Osteoblast (primary cell): ENCODE measurements at places on chromosomes 16 and 17.
A peak's percentile ranks its signal among the peaks of the same experiment; 100 is the strongest.

DNA sequence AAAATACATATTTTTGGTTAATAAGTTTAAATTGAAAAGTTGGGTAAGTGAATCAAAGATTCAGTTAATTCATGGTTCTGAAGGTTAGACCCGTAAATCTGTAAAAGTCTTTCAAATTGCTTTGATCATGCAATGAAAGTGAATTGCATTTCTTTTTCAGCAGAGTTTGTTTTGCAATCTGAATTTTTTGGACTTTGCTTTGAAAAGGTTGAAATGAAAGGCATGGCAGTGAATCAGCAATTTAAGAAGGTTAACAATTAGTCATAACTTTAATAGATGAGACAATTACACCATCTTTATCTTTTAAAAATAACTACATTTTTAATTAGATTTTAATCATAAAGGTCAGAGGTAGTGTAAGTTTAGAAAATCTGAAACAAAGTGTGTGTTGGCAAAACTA lies 310.9 kb upstream of the KCNJ16 start:
- H3K27ac ChIP-seq, result no peak overlapping the region
- peaks cover 18% of the 10 kb centered on the region for H3K4me1 ChIP-seq
- DNase-seq, result no peak
- H3K36me3 ChIP-seq, result no peaks in the 10 kb centered on the region
- H3K27me3 ChIP-seq, result no peaks in the 10 kb centered on the region
- no peak overlapping the region for H3K4me3 ChIP-seq

- H3K4me3 ChIP-seq, result no peak overlapping the region
- no peak for DNase-seq
- H3K27ac ChIP-seq, result no peak overlapping the region
- H3K4me1 ChIP-seq, result peaks cover 35% of the 10 kb centered on the region
- H3K36me3 ChIP-seq, result no peaks in the 10 kb centered on the region
Measured at GRCh38 chr17:72136692-72137091, 15.9 kb downstream of the SOX9 start.

DNA sequence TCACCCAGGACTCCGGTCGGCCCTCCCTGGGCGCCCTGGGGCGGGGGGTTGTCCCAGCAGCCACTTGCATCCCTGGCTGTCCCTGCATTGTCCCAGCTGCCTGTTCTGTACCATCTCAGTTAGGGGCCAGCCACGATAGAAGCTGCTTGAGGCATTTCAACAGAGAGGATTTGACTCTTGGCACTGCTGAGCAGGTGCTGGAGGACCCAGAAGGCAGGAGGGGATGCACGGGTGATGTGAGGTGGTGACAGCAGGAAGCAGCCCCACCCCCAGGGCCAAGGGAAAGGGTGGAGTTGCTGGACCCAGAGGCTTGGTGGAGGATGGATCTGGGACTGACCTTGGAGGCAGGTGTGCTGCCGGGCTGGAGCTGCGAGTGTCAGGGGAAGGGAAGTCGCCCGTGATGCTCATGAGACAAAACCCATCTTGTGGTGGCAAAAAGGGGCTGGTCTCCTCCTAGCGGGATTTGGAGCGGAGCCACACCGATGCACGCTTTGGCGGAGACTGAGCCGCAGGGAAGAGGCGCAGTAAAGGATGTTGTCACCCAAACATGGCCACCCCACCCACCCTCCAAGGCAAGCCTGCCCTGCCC lies 188.0 kb upstream of the GSE1 start:
- no peak overlapping the region for H3K27ac ChIP-seq
- no peaks in the 10 kb centered on the region for H3K4me1 ChIP-seq
- H3K4me3 ChIP-seq, result no peak overlapping the region

DNA sequence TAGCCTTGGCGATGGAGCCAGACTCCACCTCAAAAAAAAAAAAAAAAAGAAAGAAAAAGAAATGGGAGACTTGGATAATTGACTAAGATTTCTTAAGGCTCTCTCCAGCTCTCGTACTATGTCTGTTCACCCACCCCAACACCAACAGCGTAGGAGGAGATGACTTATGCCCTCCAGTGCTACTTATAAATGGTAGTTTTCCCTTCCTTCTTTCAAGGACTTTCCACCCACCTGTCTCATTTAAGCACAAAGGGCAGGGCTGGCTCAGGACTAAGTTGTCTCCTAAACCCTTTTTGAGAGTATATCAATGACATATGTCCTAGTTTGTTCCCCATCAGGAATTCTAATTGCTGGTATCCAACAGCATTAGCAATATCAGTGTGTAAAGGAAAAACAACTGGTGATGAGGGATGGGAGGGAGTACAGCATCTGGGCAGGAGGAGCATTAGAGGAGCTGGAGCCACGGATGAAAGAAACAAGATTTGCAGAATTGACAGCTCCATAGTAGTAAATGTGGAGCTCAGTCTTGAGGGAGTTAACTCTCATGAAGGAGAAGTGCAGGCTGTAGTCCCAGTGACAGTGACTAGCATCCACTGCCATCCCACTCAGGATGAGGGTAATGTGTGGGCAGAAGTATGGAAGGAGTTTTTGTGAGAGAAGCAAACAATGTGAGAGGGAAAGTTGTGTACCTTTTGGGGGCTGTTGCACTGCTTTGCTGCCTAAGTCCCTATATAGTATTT lies 17.2 kb downstream of the UBE2Z start:
- peaks cover 4% of the 10 kb centered on the region for H3K4me1 ChIP-seq
- H3K27ac ChIP-seq, result no peak overlapping the region
- H3K4me3 ChIP-seq, result no peak overlapping the region
- H3K36me3 ChIP-seq, result peaks cover 94% of the 10 kb centered on the region
- H3K27me3 ChIP-seq, result no peaks in the 10 kb centered on the region

- no peaks in the 10 kb centered on the region for H3K27me3 ChIP-seq
- DNase-seq, result no peak
- peaks cover 4% of the 10 kb centered on the region for H3K4me1 ChIP-seq
- no peak overlapping the region for H3K4me3 ChIP-seq
- no peak overlapping the region for H3K27ac ChIP-seq
Measured at GRCh38 chr16:58644765-58645487, 15.3 kb upstream of the CNOT1 start.

DNA sequence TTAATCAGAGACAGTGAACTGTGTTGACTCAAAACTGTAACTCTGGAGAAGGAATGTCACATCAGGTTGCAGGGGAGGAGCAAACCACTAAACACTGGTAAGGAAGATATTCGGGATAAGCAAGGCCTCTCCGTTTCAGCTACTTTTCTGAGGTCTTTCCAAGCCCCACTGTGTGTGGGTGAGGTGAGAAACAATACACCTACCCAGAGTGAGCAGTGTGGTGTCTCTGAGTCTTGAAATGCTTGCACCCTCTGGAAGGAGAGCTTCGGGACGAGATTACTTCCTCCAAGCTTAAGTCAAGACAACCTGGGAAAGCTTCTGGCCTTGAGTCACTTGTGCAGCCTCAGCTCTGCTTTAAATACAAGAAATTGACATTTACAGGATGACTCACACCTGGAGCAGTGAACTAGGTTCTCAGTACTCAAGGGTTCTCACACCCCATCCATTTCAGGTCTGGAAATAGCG lies 2.5 kb upstream of the MAP3K14 start:
- no peak overlapping the region for H3K4me3 ChIP-seq
- DNase-seq, result peak; percentile 55
- no peaks in the 10 kb centered on the region for H3K27me3 ChIP-seq
- H3K27ac ChIP-seq, result peak overlapping the region; percentile 93
- no peaks in the 10 kb centered on the region for H3K36me3 ChIP-seq

GRCh38 chr17:603406-604114 lies 111.1 kb downstream of the VPS53 start:
- no peak overlapping the region for H3K4me3 ChIP-seq
- H3K27ac ChIP-seq, result no peak overlapping the region
- DNase-seq, result peak; percentile 84
- H3K27me3 ChIP-seq, result no peaks in the 10 kb centered on the region
- H3K4me1 ChIP-seq, result peaks cover 9% of the 10 kb centered on the region
- H3K36me3 ChIP-seq, result peaks cover 30% of the 10 kb centered on the region

- H3K36me3 ChIP-seq, result peaks cover 23% of the 10 kb centered on the region
- H3K27ac ChIP-seq, result peak overlapping the region; percentile 72
- DNase-seq, result peak; percentile 99
Measured at GRCh38 chr17:19331134-19331533, 31.4 kb downstream of the B9D1 start.

DNA sequence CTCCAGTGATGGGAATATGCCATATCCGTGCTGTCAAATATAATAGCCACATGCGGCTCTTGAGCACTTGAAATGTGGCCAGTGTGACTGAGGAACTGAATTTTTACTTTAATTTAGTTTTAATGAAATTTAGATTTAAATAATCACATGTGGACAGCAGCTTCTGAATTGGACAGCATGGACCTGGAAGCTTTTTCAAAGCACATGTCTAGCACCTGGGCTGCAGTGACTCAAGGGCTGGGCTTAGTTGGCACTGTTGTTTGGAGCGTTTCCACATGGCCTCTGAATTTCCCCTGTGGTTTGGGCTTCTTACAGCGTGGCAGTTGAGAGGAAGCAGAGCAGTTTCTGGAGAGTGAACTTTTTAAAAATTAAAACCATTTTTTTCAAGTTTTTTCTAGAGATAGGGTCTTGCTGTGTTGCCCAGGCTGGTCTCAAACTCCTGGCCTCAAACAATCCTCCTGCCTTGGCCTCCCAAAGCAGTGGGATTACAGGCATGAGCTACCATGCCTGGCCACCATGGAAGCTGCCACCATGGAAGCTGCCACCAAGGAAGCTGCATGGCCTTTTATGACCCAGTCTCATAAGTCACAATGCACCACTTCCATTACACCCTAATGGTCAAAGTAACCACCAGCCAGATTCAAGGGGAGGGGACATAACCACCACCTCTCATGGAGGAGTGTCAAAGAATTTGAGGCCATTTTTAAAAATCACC lies 6.7 kb upstream of the TOB1 start:
- no peak overlapping the region for H3K27ac ChIP-seq
- peaks cover 9% of the 10 kb centered on the region for H3K4me1 ChIP-seq
- H3K27me3 ChIP-seq, result peaks cover 10% of the 10 kb centered on the region
- DNase-seq, result peak; percentile 23
- no peak overlapping the region for H3K4me3 ChIP-seq

- no peak overlapping the region for H3K27ac ChIP-seq
- peak; percentile 88 for DNase-seq
- peaks cover 1% of the 10 kb centered on the region for H3K4me1 ChIP-seq
- no peaks in the 10 kb centered on the region for H3K36me3 ChIP-seq
- H3K4me3 ChIP-seq, result no peak overlapping the region
- H3K27me3 ChIP-seq, result no peaks in the 10 kb centered on the region
Measured at GRCh38 chr16:28549301-28549899, 4.3 kb upstream of the SGF29 start.

DNA sequence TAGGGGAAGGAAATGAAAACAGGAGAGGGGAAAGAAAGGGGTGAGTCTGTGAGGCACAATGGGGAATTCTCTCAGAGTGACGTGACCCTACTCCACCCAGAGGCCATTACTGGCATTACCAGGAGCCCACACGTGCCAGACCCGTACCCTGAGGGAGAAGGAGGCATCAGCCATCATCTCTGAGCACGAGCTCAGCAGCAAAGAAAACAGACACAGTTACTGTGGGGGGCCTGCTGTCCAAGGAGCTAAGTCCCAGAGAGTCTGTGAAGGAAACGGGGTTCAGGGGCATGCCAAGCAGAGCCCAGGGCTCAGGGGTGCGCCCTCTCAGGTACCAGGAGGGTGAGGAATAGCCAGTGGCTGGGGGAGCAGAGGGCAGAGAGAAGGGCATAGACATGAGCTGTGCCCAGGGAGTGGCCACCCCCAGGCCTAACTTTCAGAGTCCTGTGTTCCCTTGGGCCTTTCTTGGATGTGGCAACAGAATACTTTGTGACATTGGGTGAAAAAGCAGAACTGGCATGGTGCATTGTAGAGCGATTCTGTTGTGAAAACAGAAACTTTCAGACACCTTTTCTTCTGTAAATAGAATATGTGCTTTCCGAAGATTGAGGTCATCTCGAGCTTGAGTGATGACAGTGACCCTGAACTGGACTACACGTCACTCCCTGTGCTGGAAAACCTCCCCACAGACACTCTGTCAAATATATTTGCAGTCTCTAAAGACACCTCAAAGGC lies 11.3 kb downstream of the TAF1C start:
- peak; percentile 93 for DNase-seq
- no peaks in the 10 kb centered on the region for H3K27me3 ChIP-seq
- no peak overlapping the region for H3K27ac ChIP-seq
- no peak overlapping the region for H3K4me3 ChIP-seq
- peaks cover 23% of the 10 kb centered on the region for H3K4me1 ChIP-seq

DNA sequence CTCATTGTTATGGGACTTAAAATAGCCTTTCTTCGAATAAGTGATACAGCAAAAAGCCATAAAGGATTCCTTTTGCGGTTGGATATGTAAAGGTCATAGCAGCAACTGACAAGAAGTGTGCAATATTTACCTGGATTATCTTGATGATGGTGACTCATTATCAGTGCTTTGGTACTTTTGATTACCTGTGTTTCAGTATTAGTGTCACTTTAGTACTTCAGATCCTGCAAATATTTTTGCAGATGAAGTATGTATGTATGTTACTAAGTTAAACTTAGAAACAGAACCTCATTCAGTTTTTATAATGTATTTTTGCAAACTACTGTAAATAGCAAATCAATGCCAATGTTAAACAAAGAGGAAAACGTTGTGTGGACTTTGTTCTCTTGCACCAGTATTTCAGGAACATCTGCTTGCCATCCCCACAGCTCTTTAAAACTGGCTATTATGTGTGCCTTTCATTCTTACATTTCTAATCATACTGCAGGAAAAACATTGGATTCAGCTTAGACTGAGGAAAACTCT lies 10.5 kb downstream of the CNEP1R1 start:
- no peak overlapping the region for H3K27ac ChIP-seq
- H3K36me3 ChIP-seq, result peaks cover 39% of the 10 kb centered on the region
- DNase-seq, result no peak
- no peak overlapping the region for H3K4me3 ChIP-seq
- no peaks in the 10 kb centered on the region for H3K4me1 ChIP-seq

- peaks cover 3% of the 10 kb centered on the region for H3K4me1 ChIP-seq
- H3K27ac ChIP-seq, result no peak overlapping the region
- H3K36me3 ChIP-seq, result no peaks in the 10 kb centered on the region
- H3K4me3 ChIP-seq, result no peak overlapping the region
- no peak for DNase-seq
Measured at GRCh38 chr16:80746231-80746630, 58.2 kb downstream of the CDYL2 start.

DNA sequence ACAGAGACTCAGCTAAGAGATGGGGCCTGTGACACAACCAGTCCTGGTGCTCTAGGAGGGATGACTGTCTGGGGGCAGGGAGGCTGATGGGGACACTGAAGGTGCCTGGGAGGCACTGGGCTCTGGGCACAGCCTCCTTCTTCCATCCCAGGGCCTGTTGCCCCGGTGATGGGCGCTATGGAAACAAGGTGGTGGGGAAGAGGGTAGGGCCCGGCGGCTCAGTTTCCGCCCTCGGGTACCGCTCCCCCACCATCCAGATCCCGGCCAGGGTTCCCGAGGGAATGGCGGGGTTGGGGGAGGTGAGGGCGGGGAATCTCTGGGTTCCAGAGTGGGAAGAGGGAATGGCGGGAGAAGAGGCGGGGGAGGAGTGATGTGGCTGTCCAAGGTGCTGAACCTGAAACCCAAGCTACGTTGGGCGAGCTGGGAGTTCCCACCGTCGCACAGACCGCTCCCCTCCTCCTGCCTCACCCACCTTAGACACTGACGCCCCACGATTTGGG lies 981 bp downstream of the KCNH4 start:
- H3K27ac ChIP-seq, result no peak overlapping the region
- no peak overlapping the region for H3K4me3 ChIP-seq
- H3K27me3 ChIP-seq, result peaks cover 35% of the 10 kb centered on the region
- peaks cover 26% of the 10 kb centered on the region for H3K4me1 ChIP-seq
- peak; percentile 95 for DNase-seq

GRCh38 chr16:55031481-55031880 lies 100.8 kb downstream of the IRX5 start:
- peaks cover 11% of the 10 kb centered on the region for H3K4me1 ChIP-seq
- no peak overlapping the region for H3K27ac ChIP-seq
- no peaks in the 10 kb centered on the region for H3K36me3 ChIP-seq
- no peak for DNase-seq
- H3K4me3 ChIP-seq, result no peak overlapping the region
